ENCODE measurements at places on chromosomes 1 and 21.
A peak's percentile ranks its signal among the peaks of the same experiment; 100 is the strongest.

DNA sequence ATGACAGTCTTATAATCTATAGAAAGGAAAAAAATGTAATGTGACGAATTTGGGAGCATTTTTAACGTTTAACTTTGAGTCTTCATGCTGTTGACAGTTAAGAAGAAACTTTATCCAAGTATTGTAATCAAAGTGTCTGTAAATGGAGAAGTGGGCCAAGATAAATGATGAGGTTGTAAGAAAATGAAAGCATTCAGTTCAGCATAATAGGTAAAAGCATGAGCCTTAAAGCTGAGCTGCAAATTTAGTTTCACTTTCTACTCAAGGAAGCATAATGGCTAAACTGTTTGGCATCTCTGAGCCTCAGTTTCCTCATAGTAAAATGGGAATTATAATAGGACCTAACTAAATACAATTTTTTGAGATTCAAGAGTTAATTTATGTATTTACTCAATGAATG, 1554.8 kb downstream of the KCNT2 start:
- no peak for DNase-seq

DNA sequence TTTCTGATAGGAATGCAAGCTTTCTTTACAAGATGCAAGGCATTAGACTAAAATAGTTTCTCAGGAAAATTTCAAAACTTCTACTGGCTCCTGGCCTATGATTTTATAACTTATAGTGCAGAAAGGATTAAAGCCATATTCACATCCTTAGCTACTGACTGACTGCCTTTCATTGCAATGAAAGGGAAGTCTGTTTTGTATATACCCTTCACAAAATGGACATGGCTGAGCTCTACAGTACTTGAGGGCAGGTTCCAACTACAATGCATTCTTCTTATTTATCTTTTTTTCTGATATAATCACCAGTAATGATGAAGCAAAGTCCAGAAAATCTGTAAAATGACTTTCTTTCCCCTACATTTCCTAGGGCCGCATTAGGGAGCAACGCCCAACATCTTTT, 100.5 kb upstream of the ESRRG start:
- DNase-seq: no peak

GRCh38 chr1:233647636-233648035, 33.7 kb downstream of the KCNK1 start:
- no peak for DNase-seq

DNA sequence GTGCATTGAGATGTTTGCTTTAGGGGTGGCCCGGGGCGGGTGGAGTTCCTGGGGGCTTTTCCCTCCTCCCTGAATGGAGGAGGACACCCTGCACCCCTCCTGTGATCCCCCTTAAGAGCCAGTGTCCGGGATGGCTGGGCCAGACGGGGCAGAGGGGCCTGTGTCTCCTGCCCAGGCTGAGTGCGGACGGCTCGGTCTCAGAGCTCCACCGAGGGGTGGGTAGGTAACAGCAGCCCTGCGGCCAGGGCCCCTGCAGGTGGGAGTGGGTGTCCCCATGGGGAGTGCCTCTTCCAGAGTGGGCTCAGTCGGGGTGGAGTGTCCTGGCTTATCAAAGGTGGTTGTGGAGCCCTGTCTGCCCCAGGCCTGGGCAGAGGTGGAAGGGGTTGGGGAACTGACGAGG, 23.1 kb downstream of the TP73 start:
- DNase-seq: no peak

- DNase-seq: no peak
Observed at GRCh38 chr1:229798558-229798957, 172.5 kb downstream of the URB2 start.

- peak; percentile 57 for DNase-seq
Observed at GRCh38 chr1:171985639-171986038, 144.3 kb downstream of the DNM3 start.

DNA sequence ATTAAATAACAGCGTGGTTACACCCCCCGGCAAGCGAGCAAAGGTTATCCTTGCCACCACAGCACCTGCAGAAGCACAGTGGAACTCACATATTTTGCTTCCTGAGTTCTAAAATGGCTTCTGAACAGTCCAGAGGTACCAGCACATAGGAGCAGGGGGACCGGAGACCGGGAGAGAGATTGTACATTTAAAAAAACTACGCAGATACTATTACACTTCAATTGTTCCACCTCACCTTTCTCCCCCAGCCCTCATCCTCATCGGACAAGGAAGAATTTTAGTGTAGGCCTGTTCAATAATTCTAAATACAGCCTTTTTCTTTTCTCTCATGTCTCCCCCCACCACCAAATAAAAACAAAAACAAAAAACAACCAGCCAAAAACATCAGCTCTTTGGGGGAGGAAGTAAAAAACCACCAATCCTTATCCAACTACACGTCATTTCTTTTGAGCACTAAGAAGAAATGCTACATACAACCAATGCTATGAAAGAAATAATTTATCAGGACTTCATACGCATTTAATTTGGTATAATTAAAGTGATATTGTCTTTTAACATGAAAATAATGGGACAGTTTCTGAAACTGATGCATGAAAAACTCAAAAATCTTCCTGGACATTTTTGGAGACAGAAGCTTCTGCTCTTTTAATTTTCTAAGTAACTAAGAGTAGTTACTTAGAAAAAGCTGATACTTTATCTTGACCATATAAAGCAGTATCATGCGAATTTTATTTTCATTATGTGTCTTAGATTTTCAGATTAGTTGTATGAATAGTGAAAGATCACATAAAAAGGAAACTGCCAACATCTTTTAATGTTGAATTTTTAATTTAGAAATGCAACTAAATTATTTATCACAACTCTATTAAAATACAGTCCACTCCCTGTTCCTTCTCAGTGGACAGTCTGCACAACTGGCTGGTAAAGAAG, 9.1 kb downstream of the CDKN2C start:
- DNase-seq: no peak

DNA sequence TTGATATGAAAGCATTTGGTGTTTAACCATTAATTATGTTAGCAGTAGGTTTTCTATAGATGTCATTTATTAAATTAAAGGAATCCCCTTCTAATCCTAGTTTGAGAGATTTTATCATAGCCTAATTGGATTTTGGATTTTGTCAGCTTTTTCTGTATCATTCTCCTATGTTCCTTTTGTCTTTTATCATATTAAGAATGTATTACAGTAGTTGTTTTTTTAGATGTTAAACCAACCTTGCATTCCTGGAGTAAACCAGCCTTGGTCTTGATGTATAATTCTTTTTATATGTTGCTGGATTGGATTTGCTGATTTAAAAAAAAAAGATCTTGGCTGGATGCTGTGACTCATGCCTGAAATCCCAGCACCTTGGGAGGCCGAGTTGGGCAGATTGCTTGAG, 5.6 kb downstream of the SETDB1 start:
- DNase-seq: peak; percentile 47

DNA sequence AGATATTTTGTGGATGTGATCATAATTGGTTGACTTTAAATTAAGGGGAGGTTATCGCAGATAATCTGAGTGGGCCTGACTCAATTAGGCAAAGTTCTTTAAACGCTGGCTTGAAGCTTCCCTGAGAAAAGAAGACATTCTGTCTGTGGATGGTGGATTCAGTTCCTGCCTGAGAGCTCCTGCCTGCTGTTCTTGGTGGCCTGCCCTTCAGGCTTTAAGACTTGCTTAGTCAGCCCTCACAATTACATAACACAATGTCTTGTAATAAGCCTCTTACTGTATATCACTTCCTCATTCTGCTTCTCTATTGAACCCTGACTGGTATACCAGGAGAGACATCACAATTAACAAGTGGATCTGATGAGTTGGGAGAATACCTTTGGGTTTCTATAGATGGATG, 50.2 kb downstream of the KCNJ6 start:
- no peak for DNase-seq

GRCh38 chr1:81670286-81670685, 130.4 kb upstream of the ADGRL2 start:
- DNase-seq: peak; percentile 91
